ENCODE measurements at places on chromosomes 12 and 14. TPM values are rescaled to one million over a fixed set of nuclear protein-coding genes. Genes with fewer than 3 reads are reported as not detected.

AGAP2 gene
- total RNA-seq: 0.32 TPM

CPNE8 gene
- 13.4 TPM for total RNA-seq

PPP4R4 gene
- not detected for total RNA-seq

CIT gene
- total RNA-seq: 2.0 TPM

PTCSC3 gene
- total RNA-seq: not detected

Measured in cardiac atrium fibroblast (primary cell).